ENCODE measurements at places on chromosomes 7 and 10.

- DNase-seq = no peak
Observed at GRCh38 chr7:50270531-50271018, 33.9 kb upstream of the IKZF1 start.

- no peak for DNase-seq
Observed at GRCh38 chr7:127512663-127513062, 72.7 kb downstream of the GCC1 start.

DNA sequence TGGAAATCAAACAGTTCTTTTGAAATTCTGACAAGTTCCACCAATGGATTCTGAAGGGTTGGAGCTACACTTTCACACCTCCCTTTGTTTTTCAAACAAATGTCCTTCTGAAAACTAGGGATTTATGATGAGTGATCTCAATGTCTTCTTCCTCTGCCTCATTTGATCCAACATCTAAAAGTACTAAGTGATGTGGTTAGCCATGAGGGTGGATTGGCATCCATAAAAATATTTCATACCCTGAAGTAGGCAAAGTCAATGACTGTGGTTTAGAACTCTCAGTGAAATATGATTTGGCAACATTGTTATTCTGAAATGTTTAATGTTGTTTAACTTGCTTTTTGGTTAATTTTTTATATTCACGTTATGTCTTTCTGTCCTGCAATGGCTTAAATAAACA lies 136.9 kb downstream of the MBL2 start:
- no peak for DNase-seq

DNA sequence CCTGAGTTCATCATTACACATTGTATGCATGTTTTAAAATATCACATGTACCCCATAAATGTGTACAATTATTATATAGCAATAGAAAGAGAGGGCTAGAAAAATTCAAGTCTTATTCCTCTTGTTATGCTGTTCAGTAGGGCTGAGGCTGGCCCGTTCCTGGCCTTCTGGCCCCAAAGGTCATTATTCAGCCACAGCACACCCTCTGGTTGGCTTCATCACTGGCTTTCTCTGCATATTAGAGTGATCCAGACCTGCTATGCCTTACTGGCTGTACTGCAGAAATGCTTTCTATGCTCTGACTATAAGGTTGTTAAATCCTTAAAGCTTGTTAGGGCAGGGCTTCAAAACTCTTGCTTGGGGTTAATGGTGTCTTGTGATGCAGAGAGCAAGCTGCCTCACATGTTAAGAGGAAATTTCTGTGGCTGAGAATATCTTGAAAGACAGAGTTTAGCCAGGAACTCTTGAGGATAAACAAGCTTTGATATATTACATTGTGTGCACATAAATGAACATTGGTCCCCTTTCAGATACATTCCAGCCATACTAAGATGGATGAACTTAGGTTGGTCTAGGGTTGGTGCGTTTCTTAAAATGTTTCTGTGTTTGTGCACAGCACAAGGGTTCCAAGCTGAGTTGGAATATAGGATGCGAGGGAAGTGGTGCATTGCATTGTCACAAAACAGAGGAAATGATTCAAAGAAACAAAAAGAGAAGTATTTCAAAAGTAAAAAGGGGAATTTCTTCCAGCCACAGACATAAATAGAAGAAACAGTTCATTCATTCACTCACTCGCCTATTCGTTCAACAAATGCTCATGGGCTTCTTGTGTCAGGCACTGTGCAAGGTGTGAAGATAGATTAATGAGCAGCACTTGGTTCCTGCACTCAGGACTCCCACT lies 61.6 kb upstream of the WDR11 start:
- DNase-seq = no peak

GRCh38 chr7:46776790-46777189 lies 805.1 kb downstream of the TNS3 start:
- no peak for DNase-seq

GRCh38 chr10:60148266-60148840 lies 241.3 kb downstream of the ANK3 start:
- no peak for DNase-seq

DNA sequence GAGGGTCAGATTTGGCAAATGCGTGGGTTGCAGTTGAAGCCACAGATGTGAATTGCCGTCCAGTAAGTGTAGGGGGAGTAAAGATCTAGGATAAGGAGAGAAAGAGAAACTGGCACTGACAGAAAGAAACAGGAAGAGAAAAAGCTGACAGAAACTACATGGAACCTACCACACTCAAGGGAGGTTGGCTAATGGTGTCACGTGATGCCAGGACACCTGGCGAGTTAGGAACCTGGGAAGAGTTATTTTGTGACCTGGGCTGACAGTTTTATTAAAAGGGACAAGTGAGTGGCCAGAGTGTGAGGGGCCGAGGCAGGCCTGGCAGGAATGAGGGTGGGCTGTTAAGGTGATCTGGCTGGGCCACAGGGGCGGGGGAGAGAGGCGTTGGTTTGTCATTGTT lies 188.7 kb downstream of the ADARB2 start:
- no peak for DNase-seq

- DNase-seq = no peak
Observed at GRCh38 chr10:74300666-74301065, 149.6 kb downstream of the ADK start.

DNA sequence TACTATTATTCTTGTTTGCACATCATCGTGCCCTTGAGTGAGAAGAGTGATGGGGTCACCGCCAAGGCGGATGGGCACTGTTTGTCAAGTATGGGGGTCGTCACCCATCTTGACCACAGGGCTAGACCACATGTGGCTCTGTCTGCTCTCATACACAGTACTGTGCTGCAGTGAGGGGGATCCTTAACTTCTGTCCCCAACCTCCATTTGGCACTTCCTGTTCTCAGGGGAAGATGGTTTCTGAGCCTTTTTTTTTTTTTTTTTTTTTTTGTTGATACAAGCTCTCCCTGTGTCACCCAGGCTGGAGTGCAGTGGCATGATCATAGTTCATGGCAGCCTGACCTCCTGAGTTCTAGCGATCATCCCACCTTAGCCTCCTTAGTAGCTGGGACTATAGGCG lies 13.6 kb downstream of the WBP1L start:
- DNase-seq = no peak

- DNase-seq = no peak
Observed at GRCh38 chr7:2903682-2904162, 59.6 kb upstream of the GNA12 start.

DNA sequence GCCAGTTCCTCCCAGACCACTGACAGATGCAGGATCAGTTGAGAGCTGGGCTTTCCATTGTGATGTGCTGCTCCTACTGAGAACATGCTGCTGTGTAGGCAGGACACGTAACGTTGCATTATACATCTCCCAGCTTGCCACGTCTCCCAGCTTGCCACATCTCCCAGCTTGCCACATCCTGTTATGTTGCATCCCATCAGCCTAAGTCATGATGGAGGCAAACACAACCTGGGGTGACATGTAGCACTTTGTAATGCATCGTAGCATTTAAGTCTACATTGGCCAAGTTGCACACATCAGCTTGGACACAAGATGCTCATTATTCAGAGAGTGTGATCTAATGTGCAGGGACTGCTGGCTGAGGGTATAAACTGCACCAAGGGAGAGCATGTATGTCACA lies 73.3 kb upstream of the CHCHD3 start:
- DNase-seq = no peak

- DNase-seq = no peak
Observed at GRCh38 chr7:109178342-109178741, 608.7 kb downstream of the DNAJB9 start.

DNA sequence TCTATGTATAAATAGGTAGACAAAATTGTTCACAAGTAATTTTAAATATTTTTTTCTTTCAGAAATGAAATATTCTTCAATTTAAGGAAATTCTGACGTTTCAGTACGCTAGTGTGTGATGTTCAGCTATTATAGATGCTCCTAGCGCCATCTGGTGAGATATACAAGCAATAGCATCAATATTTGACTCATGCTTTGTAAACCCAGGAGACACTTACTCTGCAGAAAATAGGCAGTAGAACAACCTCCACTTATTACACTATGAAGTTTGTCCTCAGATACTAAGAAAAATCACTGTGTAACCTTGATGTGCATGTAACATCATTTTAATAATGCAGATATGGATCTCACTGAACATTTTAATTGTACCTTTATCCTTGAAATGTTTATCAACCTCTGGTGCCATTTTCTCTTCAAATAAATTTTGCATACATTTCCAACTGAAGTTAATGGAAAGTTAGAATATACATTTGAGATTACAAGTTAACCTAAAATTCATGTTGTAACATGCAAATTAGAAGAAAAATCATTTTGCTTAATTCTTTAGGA lies 151.5 kb upstream of the FAM3C start:
- DNase-seq = no peak

DNA sequence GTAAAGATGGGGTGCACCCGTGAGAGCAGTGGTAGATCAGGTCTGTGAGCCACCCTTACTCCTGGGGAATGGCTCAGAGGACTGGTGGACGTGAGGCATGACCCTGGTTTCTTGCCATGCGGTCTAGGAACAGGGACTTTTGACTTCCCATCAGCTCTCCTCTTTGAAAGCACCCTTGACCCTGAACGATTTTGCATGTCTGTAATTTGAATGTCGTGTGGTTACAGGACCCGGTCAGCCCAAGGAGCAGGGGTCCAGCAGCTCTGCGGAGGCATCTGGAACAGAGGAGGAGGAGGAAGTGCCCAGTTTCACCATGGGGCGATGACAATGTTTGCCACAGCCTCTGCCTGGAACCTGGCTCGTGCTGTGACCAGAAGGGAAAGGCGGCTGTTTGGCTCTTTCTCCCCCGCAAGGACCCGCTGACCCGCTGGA lies 8.6 kb upstream of the ORAI2 start:
- DNase-seq = no peak

GRCh38 chr10:129727495-129727894 lies 236.6 kb downstream of the EBF3 start:
- DNase-seq = no peak

DNA sequence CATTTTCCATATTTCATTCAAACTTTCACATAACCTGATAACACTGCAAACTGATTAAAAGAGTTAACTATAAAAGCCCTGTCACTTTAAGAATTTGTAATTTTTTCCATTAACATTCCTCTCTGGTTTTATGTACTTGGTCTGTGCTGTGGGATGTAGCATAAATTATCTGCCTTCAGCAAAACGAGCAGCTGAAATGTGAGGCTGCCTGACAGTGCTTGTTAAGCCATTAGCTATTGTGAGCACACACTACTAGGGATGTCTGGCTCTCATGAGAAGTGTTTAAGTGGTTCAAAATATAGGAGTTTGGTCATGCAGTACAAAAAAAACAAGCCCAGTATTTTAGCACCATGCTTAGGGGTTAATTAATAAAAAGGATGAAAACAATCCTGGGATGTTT lies 63.0 kb downstream of the HOXA1 start:
- no peak for DNase-seq

DNA sequence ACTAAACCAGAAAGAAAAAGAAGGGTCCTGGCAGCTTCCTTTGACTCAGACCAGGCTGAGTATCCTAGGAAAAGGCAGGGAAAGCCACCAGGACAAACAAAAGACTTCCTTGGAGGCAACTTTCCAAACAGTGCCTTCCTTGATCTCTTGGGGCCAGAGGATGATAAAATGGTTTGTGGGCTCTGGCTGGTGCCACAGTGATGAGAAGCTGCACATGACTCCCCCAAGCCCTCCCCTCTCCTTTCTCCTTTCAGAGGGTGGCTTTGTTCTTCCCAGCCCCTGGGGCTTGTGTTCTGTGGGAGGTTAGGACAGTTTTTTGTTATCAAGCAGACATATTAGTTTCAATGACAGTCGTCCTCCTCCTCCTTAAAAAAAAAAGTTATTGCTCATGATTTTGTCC lies 183.2 kb downstream of the SEM1 start:
- DNase-seq = no peak

DNA sequence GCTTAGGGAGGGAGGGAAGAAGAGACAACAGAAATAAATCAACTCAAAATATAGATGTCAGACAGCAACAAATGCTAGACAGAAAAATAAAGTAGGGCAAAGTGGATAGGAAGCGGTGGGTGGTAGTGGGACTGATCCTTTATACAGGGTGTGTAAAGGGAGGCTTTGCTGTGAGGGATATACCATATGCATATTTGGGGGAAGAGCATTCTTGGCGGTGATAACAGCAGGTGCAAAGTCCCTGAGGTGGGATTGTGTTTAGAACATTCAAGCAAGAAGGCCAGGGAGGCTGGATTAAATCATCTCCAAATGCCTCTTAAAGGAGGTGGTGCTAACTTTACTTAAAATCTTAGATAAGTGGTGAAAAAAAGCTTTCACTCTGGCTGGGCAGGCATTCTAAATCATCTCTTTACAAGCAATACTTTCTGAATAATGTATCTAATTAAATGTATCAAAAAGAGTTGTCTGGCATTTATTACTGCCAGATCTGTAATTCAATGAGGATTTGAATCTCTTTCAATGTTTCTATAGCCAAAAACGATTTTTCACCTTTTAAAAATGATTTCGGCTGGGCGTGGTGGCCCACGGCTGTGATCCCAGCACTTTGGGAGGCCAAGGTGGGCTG lies 9.4 kb upstream of the AKR1B15 start:
- DNase-seq = no peak

GRCh38 chr7:7761340-7761973 lies 43.0 kb upstream of the RPA3 start:
- no peak for DNase-seq

DNA sequence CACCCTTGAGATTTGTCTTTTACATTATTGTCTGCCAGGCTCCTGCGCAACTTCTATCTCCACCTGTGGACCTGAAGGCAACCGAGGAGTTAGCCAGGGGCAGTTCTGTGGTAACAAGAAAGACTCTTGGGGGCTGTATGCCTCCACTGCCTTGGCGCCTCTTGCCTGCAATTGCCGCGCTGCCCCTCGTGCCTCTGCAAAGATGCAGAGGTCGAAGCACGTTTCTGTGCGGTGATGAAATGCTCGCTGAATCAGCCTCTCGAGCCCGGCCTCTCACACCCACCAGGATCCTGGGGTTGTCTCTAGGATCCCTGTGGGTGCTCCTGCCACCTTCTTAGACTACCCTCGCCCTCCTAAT lies 486 bp upstream of the LHFPL3 start:
- DNase-seq = no peak

DNA sequence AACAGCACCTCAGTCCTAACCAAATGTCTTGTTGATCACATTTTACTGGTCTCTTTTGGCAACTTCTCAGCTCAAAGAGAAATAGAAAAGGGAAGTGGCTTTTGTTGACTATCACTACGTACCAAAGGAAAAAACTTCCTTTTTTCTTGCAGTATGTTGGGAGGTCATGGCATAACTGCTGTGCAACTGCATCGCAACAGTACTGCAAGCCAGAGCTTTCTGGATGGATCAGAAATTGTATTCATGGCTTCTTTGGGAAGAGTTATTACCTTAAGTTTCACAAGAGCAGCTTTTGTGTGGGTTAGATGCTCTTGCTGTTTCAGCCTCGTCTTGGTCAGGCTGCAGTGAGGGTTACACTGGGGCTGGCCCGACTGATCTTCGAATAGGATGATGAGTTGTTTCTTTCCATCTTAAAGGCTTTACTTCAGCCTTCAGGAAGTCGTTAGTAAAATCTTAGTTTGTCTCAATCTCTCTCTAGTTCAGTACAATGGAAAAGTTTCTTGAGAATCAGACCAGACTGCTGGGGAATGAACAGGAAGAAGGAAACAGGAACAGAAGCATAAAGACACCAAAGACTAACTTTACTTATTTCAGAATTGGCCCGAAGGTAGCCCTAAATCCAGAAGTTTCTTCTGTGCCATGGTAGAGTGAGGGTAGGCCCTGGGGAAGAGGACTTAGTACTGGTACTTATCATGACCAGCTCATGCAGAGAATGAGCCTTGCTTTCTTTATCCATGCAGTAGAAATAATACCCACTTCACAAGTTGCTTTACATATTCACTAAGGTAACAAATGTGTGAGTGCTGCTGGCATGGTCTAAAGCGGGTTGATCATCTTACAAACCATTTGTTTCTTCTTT lies 153.6 kb downstream of the CELF2 start:
- no peak for DNase-seq

- no peak for DNase-seq
Observed at GRCh38 chr10:28810057-28810870, 132.9 kb downstream of the BAMBI start.

All from stimulated activated CD4-positive, alpha-beta T cell treated with anti-CD3 and anti-CD28 coated beads, Interleukin-1b, Interleukin-23, amount 100 ng/mL, for 1 hour (primary cell).